ENCODE measurements at places on chromosomes 1 and 21.

- DNase-seq = no peak
These were observed 338.1 kb downstream of the SMYD3 start for GRCh38 chr1:246169019-246169418.

- no peak for DNase-seq
These were observed 251.3 kb upstream of the KAZN start for GRCh38 chr1:14347186-14347585.

GRCh38 chr1:209434631-209435217 is 148.8 kb upstream of the CAMK1G start:
- no peak for DNase-seq

DNA sequence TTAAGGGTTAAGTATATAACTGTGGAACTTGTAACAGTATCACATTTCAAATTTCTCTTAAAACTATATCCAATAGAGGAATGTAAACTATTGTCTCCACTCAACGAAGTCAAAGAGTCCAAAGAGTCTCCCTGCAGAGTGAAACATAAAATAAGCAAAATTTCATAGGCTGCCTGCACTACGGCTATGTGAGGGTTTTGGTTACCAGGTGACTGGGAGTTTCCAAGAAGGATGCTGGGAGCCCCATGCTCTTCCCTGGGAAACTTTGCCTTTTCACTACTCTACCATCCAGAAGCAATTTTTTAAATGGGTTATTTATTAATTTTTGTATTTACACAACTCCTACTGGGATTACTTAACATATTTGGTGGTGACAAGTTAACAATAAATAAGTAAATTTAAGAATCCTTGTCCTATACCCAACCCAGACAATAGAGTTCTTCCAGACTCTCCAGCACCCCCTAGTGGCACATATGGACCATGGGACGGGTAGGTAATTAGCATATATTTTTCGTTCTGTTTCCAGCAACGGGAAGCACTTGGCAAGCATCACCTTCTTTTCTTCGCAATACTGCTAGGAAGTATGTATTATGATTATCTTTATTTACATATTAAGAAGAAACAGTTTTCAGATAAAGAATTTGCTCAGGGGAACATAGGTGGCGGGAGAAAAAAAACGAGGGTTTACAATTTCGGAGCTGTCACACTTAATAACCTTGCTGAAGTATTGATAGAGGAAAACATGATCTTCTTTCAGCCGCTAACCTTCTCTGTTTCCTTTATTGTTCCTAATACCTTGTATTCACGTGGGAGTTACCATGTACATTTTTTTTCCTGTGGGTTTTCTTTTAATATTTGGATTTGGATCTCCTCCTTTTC is 3.5 kb downstream of the FMO2 start:
- peak; percentile 51 for DNase-seq

- DNase-seq = no peak
These were observed 9.4 kb downstream of the C1orf174 start for GRCh38 chr1:3890389-3891328.

- no peak for DNase-seq
These were observed 2.1 kb upstream of the RAP1GAP start for GRCh38 chr1:21670956-21671902.

DNA sequence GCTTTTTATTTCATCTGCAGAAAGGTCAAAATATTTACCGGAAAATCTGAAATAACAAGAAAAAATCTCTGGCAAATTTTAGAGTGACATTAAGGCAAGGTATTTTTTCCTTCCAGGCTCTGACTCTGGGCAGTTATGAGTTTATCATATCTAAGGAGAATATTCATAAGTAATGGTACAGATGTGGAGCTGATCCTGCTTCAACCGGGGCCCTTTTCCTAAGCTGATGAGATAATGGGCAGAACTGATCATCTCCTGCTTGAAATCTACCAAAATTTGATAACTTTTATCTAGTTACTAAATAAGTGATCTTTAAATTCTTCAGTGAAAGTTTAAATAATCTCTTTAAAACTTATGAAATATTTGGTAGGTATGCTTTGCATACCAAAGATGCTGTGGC is 211.6 kb downstream of the COL11A1 start:
- no peak for DNase-seq

GRCh38 chr1:91506071-91506470 is 5.4 kb downstream of the CDC7 start:
- no peak for DNase-seq

DNA sequence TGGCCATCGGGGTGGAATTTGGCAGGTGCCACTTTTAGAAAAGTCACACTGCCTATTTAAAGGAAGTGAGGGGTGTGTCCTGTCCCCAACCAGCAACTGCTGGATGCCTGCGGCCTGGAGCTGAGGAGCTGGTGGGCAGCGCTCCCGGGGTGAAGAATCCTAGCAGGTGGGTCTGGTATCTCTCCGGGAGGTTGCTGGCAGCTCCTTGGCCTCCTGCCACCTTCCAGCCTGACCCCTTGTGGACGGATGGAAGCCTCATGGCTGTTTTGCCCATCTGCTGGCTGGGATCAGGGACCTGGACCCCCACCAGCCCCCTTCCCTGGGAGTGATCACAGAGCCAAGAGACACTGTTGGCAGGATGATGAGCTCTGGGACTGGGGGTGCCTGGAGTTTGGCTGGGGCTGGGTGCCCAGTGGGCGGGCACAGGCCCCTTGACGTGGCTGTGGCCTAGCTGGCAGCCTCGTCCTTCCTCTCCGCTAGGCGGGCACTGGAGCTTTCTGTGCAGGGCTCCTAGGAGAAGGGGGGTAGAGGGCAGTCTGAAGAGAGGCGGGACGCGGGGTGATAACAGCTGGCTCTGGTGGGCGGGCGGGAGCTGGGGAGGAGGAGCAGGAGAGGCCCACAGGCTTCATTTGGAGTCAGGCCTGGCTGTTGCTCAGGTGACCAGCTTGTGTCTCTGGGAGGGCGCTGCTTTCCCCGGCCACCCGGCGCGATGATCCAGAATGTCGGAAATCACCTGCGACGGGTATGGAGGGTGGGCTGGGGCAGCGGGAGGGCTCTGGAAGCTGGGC is at the start of gene ACOT11:
Gene ACOT11, plus strand, starts transcription at position 628 of the 788 bp plus-strand sequence. Its CDS starts 82 bp downstream, at position 710.
- DNase-seq = no peak

- no peak for DNase-seq
These were observed 68.4 kb upstream of the EDEM3 start for GRCh38 chr1:184823080-184823479.

GRCh38 chr1:94648225-94649007 is 106.9 kb upstream of the F3 start:
- DNase-seq = peak; percentile 99

DNA sequence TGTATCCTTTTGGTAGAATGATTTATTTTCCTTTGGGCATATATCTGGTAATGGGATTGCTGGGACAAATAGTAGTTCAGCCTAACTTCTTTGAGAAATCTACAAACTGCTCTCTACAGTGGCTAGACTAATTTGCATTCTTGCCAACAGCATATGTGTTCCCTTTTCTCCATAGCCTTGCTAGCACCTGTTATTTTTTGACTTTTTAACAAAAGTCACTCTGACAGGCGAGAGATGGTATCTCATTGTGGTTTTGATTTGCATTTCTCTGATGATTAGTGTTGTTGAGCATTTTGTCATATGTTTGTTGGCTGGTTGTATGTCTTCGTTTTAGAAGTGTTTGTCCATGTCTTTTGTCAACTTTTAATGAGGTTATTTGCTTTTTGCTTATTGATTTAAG is 99.8 kb downstream of the UCK2 start:
- DNase-seq = no peak

DNA sequence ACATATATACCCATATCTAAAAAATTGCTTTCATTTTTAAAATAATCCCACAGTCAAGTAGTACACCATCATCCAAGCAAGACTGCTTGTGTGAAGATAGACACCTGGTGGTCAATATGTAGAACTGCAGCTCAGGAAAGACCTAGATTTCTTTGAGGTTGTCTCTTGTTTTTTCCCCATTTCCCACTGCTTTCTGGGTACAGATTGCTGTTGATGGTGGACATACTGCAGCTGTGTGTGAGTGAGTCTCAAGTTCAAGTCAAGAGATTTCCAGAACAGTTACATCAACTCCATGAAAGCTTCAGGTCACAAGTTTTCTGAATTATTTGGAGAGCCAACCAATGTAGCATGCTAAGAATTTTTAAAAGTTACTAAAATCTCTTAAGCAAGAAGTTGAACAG is 306.4 kb downstream of the DUSP10 start:
- peak; percentile 60 for DNase-seq

DNA sequence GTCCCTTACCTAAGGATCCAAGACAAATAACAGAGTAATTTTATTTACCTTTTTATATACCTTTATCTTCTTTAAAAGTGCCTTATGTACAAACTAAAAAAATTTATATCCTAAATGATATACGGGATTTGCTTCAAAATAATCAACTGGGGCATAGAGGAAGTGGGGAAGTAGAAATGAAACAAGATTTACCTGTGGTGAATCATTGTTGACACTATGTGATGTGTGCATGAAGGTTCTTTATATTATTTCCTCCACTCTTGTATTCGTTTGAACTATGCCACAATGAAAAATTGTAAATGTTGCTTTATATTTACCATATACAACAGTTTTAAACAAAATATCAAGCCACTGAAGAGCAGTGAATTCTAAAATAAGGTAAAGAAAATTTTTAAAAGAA is 13.0 kb downstream of the RGS7 start:
- DNase-seq = no peak

- DNase-seq = no peak
These were observed 641 bp upstream of the ZBTB21 start for GRCh38 chr21:42010507-42011495.

GRCh38 chr1:27005648-27006496 is 6.8 kb downstream of the TENT5B start:
- DNase-seq = no peak

GRCh38 chr1:26570287-26570686 is 40.7 kb downstream of the RPS6KA1 start:
- DNase-seq = no peak

GRCh38 chr1:10898921-10899320 is 102.5 kb upstream of the CASZ1 start:
- DNase-seq = no peak

GRCh38 chr1:197360068-197360467 is 92.0 kb downstream of the CRB1 start:
- no peak for DNase-seq

- DNase-seq = peak; percentile 4
These were observed 917 bp downstream of the KIAA0040 start for GRCh38 chr1:175191659-175192058.

GRCh38 chr1:30853350-30853749 is 55.2 kb downstream of the SDC3 start:
- no peak for DNase-seq

DNA sequence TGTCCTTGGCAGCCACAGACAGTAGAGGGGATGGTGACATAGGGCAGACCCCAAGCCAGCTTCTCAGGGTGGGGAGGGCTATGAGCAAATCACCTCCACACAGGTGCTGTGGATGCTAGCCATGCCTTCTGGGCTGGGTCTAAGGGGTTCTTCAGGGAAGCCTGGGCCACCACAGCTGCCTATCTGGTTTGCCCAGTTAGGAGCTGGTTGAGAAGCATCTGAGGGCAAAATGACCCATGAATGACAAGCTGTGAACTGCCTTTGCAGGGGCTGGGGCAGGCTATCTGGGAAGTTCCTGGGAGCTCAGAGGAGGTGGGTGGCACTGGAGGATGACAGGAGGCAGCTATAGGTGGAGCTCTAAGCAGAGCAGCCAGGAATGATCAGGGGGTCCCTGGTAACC is 10.1 kb upstream of the ARHGEF10L start:
- DNase-seq = no peak

GRCh38 chr1:38207906-38208305 is 161.3 kb upstream of the POU3F1 start:
- no peak for DNase-seq

DNA sequence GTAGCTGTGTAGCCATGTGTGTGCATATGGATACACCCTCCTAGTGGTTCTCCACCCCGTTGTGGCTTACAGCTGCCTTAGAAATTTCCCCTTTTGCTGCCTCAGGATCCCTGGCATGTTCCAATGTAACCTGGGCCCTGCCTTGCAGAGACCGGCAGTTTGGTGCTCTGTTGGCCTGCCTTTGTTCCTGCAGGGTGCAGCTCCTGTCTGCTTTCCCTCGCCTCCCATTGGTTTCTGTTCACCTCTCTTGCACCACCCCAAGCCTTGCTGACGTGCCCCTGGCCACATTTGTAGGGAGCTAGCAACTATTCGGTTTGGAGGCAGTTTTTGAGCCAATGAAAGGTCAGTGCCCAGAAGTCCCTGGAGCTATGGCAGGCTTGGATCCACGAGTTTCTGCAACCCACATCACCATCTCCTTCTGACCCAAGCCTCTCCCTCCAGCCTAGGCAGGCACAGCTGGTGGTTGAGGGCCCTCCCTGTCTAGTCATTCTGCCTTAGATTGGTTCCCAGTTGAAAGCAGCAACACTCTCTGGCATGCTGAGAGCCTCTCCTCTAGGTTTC is 54.9 kb downstream of the MAB21L3 start:
- no peak for DNase-seq

DNA sequence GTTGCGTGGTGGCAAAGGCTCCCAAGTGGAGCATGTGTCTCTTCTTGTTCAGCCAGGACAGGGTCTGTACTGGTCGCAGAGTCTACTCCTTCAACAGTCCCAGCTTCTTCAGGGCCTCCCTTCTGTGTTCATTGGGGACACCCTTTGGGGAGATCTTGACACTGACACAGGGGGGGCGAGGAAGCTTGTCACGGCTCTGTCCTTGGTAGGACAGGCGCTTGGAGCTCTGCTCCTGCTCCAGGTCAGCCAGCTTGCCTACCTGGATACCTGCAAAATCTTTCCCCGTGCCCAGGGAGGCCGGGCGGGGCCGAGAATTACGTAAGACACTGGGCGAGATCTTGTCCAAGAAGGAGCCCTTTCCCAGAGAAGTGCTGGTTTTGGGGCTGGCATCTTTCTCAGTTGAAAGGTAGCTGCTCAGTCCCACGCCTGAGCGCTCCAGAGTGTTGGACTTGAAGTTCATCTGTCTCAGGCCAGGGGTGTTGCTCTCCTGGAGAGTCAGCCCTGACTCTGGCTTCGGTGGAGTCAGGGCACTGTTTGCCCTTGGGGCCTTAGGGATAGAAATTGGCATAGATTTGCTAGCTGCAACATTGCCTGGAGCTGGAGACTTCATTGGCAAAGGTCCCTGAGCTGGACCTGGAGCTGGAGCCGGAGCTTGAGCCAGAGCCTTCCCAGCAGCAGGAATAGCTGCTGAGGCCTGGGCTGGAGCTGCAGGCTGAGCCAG is 10.5 kb downstream of the C1orf116 start:
- DNase-seq = no peak

GRCh38 chr1:18950401-18951026 is 6.0 kb downstream of the IFFO2 start:
- peak; percentile 35 for DNase-seq

DNA sequence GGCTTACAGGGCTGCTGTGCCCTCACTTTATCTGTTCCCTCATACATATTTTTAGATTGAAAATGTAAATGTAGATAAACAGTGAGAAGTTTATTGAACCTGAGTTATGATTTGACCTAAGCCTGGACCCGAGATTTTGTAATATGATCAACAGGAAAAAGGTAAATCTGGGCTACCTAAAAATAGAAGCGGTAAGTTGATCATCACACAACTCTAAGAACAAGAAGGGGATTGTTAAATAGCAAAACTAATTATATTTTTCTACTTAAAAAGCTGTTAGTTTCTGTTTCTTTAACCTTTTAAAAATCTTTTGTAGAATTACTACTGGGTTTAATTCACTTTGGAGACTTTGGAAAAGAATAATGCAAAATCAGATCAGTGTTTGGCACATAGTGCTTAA is 35.6 kb downstream of the CAMTA1 start:
- no peak for DNase-seq

GRCh38 chr21:36159356-36159921 is 2.8 kb downstream of the DOP1B start:
- DNase-seq = no peak

- DNase-seq = no peak
These were observed 52.7 kb upstream of the CXADR start for GRCh38 chr21:17460094-17460493.

- no peak for DNase-seq
These were observed 36.3 kb downstream of the ANKRD13C start for GRCh38 chr1:70318191-70318590.
